ENCODE measurements at places on chromosomes 13 and 19. TPM values are rescaled to one million over a fixed set of nuclear protein-coding genes. Genes with fewer than 3 reads are reported as not detected.

DNA sequence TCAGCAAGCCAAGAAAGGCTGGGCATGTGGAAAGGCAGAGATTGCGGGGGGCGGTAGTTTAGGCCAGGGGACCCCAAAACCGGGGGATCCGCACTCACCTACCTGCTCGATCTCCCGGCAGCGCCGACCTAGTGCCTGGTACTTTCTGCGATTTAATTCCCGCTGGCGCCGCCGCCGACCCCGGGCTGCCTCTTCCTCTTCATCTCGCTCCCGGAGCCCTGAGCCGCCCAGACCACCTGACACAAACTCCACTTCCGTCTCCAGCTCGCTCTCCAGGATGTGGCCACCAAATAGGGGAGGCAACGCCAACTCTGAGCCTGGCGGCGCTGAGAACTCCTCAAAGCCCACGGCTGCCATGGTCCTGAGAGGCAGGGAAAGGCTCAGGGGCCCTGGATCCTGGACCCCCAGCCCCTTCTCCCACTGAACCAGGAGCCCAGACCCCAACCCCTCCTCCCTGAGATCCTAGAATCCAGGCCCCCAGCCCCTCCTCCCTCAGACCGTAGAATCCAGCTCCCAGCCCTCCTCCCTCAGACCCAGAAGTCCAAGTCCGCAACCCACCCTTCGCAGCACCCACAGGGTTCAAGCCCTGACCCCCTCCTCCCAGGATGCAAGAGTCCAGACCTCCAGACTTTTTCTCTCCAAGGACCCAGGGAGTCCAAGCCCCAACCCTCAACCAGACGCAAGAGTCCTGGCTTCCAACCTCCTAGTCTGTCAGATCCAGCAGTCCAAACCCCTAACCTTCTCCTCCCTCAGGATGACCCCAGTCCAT, 933 bp downstream of the TFPT start:
- DNase-seq, result peak; percentile 77

The ZNF724 gene
- total RNA-seq, result 49.8 TPM

DNA sequence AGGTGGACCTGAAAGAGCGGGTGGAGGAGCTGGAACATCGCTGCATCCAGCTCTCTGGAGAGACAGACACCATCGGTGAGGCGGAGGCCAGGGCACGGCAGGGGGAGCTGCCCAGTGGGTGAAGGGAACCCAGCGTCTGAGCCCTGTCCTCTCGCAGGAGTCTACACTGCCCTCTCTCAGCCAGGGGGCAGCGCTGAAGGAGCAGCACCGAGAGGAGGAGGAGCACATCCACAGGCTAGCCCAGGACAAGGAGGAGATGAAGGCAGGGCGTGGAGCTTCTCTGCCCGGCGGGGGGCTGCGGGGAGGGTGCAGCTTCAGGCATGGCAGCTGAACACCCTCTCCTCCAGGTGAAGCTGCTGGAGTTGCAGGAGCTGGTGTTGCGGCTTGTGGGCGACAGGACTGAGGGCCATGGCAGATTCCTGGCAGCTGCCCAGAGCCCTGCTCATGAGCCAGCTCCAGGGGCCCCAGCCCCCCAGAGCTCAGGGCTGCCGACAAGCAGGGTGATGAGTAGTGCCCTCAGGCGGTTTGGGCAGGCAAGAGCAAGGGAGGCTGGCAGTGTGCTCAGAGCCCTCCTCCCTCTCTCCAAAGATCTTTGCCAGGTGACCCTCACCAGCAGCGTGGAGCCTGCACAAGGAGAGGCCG, 31.4 kb upstream of the ZNF492 start:
- DNase-seq, result no peak

The LMTK3 gene
- total RNA-seq, result 11.1 TPM

- peak; percentile 37 for DNase-seq
These were observed 3.8 kb downstream of the PLPP2 start for GRCh38 chr19:287381-287871.

The SULT2A1 gene
- total RNA-seq, result 0.18 TPM

DNA sequence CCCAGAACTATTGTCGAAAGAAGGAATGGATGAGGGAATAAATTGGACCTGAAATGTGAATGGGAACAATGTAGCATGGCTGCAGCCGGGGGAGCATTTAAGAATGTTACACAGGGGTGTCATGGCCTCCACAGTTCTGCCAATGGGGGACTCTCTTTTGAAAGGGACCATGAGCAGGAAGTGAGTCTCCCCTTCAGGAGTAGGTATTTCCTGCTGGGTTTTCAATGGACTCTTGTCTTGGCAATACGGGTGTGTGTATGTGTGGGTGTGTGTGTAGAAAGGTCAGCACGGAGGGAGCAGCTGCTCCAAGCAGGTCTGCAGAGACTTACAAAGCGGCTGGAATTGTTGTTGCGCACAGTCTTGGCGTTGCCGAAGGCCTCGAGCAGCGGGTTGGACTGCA, 24.4 kb downstream of the MYO1F start:
- DNase-seq, result peak; percentile 83

The GARIN5A gene
- total RNA-seq, result 6.4 TPM

DNA sequence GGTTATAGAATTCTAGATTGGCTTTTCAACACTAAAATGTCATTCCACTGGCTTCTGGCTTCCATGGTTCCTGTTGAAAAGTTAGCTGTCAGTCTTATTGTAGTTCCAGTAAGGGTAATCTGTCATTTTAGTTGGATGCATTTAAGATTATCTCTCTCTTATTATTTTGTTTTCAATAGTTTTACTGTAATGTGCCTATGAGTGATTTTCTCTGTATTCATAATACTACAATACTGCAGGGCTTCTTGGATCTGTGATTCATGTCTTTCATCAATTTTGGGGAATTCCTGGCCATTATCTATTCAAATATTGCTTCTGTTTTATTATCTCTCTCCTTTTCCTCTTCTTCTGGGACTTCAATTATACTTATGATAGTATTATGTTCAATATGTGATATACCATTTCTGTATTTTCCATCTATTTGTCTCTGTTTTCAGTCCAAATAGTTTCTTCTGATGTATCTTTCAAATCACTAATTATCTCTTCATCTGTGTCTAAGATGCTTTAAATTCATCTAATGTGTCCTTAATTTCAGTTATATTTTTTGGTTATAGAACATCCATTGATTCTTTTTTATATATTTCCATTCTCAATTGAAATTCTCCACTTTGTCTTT, 101.5 kb downstream of the KCTD15 start:
- no peak for DNase-seq

The CFD gene
- 0.66 TPM for total RNA-seq

The CGB8 gene
- not detected for total RNA-seq

DNA sequence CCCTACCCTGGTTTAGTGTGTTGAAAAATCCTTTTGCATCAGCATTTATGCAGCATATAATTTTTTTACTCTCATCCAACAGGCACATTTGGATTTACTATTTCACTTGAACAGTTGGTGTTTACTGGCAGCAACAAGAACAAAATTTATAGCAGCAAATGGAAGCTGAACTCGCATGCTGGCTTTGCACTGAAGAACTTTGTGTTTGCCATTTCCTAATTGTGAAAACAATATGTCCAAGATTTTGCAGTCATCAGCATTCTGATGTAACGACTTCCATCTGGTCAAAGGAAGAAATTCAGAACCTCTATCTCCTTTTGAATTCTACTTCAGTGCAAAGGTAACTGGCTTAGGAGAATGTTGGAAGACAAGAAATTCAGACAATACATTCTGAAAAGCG, 131.0 kb downstream of the DLEU7 start:
- DNase-seq, result no peak

The DACH1 gene
- 1.2 TPM for total RNA-seq

- DNase-seq, result no peak
These were observed 294.0 kb downstream of the RBM26 start for GRCh38 chr13:79112016-79112415.

DNA sequence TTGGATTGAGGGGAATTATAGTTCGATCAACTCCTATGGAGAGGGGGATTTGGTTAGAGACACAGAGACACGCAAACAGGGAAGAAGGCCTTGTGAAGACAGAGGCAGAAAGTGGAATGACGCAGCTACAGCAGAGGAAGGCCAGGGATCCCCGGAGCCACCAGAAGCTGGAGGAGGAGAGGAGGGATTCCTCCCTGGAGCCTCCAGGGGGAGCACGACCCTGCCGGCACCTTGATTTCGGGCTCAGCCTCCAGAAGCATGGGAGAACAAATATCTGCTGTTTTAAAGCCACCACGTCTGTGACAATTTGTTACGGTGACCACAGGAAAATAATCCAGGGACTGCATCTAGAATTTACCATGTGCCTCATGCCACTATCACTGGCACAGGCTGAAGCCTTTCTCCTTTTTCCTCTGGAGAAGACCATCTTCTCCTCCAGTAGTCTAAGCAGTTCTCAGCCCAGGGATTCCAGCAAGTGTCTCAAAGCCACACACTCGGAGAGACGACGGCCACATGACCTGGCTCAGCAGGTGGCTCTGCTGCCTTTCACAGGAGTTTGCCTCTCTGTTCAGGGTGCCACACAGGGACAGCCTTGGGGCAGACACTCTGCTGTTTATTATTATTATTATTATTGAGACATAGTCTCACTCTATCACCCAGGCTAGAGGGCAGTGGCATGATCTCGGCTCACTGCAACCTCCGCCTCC, 39.9 kb upstream of the CCNE1 start:
- peak; percentile 92 for DNase-seq

DNA sequence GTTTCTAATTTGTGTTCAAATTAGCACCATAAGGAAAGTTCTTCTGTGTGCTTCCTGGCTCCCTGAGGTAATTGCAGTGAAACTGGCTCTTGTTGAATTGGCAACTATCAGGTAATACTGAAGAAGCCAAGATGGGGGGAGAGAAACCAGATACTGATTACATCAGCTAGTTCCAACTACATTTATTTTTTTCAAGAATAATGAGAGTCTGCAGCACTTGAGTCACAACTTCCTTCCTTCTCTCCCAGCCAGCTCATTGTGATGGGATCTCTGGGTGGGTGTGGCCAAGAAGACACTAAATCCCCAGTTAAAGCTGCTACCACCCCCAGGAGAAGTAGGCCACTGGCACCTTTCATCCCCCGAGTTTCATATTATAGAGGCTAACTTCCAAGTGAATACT, 100.7 kb upstream of the RXFP2 start:
- no peak for DNase-seq

The SEMA6B gene
- 28.1 TPM for total RNA-seq

DNA sequence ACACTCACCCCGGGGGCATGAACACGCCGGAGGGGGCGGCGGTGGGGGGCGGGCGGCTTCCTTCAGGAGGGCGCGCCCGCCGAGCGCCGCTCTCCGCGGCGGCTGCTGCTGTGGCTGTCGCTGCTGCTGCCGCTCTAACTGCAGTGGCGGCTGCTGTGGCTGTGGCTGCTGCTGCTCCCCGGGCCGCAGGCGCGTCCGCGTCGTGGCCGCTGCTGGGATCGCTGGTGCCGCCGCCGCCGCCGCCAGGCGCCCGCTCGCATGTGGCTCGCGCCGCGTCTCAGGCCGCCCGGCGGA, at the start of gene BBC3:
TSS of gene BBC3 (minus strand) at position 279 of the 294 bp plus-strand sequence. CDS start 2,768 bp downstream, outside the sequence.
- DNase-seq, result no peak

The ZNF83 gene
- total RNA-seq, result 58.6 TPM

DNA sequence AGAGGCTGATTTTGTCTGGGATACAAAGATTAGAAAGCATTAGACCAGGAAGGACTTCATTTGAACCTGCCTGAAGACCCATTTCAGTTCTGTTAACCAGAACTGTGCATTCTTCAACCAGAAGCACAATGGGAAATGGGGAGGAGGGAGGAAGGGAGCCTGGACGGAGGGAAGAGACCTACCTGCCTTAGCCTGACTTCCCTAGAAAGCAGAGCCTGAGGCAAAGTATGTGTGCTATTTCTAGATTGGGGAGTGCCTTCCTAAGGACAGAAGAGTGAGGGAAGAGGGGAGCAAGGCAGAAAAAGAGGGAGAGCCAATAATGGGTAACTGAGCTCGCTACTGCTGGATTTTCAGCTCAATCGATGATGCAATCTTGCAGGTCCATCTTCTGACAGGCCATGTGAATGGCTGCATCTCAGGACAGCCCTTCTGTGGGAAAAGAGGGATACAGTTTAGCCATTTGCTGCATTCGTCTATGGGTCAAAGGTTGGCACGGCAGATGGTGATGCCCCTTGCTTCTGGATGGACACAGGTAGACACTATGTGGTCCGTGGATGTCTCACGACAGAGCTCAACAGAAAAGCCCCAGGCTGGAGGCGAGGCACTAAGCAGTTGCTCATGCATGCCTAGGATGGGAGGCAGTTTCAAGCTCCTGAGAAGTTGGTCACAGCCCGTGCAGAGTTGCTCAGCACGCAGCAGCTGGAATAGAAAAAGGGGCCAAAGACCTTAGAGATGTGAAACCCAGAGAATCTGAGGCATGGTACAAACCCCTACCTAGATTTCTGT, 78.8 kb upstream of the UBL3 start:
- no peak for DNase-seq

DNA sequence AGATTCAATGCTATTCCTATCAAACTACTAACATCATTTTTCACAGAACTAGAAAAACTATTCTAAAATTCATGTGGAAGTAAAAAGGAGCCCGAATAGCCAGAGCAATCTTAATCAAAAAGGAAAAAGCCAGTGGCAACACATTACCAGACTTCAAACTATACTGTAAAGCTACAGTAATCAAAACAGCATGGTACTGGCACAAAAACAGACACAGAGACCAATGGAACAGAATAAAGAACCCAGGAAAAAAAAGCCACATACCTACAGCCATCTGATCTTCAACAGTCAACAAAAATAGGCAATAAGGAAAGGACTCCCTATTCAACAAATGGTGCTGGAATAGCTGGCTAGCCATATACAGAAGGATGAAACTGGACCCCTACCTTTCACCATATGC, 10.4 kb upstream of the SOHLH2 start:
- no peak for DNase-seq

DNA sequence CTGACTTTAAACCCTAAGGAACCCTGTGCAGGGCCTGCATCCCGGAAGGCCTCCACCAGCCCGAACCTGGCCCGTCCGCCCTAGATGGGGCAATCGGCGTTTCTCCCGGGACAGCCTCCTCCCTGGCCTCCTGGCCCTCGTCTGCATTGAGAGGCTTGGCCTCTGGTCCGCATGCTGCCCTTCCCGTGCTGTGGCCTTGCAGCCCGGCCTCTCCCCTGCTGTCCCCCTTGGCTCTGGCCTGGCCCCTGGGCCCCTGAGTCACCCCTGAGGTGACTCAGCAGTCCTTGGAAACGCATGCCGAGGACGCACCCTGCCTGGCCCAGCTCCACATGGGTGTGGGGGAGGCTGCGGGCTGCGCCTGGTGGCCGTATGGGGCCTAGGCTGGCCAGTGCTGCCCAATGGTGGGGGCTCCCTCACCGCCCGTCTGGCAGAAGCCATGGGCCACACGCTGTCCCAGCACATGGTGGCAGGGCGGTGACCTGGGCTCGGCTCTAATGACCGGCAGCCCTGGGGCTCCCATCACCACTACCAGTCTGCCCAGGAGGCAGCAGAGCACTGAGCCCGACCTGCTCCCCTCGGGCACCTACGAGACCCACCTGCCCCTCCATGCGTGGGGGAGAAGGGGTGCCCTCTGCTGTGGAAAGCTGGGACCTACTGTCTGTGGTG, 25.7 kb downstream of the SH3GL1 start:
- DNase-seq, result peak; percentile 76

GRCh38 chr13:106151056-106151699, 384.3 kb downstream of the EFNB2 start:
- DNase-seq, result no peak
